ENCODE measurements at places on chromosomes 13 and 19. TPM values are rescaled to one million over a fixed set of nuclear protein-coding genes. Genes with fewer than 3 reads are reported as not detected.

Gene MEIOSIN
- total RNA-seq: not detected

Gene ICAM4
- not detected for total RNA-seq

Gene PDE4C
- 0.27 TPM for total RNA-seq

Gene IQCN
- 0.39 TPM for total RNA-seq

Gene STOML3
- not detected for total RNA-seq

Gene TSHZ3
- 2.3 TPM for total RNA-seq

Gene DIRAS1
- 7.3 TPM for total RNA-seq

DNA sequence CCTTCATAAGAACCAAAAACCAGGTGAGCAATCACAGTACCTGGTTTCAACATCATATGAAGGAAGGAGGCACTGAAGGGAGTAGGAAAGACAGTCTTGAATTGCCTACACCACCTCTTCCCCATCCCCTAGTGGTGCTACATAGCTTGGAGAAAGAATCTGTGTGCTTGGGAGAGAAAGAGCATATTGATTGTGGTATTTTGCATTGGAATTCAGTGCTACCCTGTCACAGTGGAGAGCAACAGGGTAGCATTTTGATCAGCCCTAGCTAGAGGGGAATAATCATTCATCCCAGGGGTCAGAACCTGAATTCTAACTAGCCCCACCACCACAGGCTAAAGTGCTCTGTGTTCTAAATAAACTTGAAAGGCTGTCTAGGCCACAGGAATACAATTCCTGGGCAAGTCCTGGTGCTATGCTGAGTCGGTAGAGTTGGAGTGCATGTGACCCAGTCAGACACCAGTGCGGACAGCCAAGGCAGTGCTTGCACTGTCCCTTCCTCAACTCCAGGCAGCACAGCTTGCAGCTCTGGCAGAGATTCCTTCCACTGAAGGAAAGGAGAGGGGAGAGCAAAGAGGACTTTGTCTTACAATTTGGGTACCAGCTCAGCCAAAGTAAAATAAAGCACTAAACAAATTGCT lies 158.7 kb downstream of the VWA8 start:
- no peaks in the 10 kb centered on the region for H3K27me3 ChIP-seq
- H3K27ac ChIP-seq: no peak overlapping the region
- peaks cover 18% of the 10 kb centered on the region for H3K36me3 ChIP-seq
- H3K4me3 ChIP-seq: no peak overlapping the region

GRCh38 chr13:44680746-44681355 lies 104.7 kb upstream of the TSC22D1 start:
- H3K36me3 ChIP-seq: no peaks in the 10 kb centered on the region
- H3K27ac ChIP-seq: no peak overlapping the region
- H3K27me3 ChIP-seq: no peaks in the 10 kb centered on the region
- H3K4me1 ChIP-seq: no peaks in the 10 kb centered on the region
- H3K4me3 ChIP-seq: no peak overlapping the region

GRCh38 chr19:48877855-48878195 lies 5.6 kb downstream of the PPP1R15A start:
- H3K27ac ChIP-seq: peak overlapping the region; percentile 100
- H3K4me3 ChIP-seq: no peak overlapping the region
- no peak for DNase-seq
- peaks cover 40% of the 10 kb centered on the region for H3K4me1 ChIP-seq

DNA sequence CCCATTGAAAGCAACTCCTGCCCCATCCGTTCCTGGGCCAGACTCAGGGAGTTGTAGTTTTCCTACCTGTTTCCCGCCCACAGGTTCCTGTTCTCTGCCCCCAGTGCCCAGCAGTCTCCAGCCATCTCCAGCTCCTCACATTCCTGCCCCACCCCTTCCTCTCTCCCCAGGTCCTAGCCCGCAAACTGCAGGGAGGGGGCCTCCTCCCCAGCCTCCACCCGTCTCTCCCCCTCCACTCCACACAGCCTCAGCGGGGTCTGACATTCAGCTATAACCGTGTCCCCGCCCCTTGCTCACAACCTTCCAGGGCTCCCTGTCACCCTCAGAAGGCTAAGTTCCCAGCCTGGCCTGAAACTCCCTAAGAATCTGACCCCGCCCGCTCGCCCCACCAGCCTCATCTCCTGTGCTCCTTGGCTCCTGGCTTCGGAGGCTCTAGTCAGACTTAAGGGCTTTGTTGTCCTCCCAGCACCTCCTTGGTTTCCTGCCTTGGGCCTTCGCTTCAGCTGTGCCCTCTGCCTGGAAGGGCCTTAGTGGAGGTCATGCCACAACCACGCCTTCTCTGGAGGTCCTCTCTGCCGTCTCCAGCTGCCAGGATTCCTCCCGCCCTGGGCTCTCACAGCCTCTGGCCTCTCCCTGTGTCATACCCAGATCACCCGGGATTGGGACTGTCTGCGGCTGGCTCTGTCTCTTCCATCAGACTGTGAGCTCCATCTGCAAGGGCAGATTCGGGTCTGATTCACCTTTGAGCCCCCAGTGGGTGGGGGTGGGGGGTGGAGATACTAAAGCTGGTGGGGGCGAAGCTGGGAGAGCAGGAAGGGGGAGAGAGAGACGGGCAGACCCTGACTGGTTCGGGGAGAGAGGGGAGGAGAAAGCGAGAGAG lies 5.1 kb upstream of the SPACA6 start:
- H3K4me1 ChIP-seq: peaks cover 8% of the 10 kb centered on the region
- H3K27ac ChIP-seq: peak overlapping the region; percentile 79
- DNase-seq: peak; percentile 72
- no peaks in the 10 kb centered on the region for H3K36me3 ChIP-seq
- H3K4me3 ChIP-seq: peak overlapping the region; percentile 86

GRCh38 chr13:40613192-40613818 lies 53.1 kb downstream of the FOXO1 start:
- DNase-seq: no peak
- H3K27me3 ChIP-seq: no peaks in the 10 kb centered on the region
- H3K36me3 ChIP-seq: peaks cover 3% of the 10 kb centered on the region
- peak overlapping the region; percentile 71 for H3K27ac ChIP-seq
- H3K4me3 ChIP-seq: no peak overlapping the region
- peaks cover 100% of the 10 kb centered on the region for H3K4me1 ChIP-seq

- no peak for DNase-seq
- peaks cover 71% of the 10 kb centered on the region for H3K4me1 ChIP-seq
- H3K4me3 ChIP-seq: no peak overlapping the region
- peak overlapping the region; percentile 92 for H3K27ac ChIP-seq
Observed at GRCh38 chr13:75467040-75467728, 14.8 kb downstream of the TBC1D4 start.

DNA sequence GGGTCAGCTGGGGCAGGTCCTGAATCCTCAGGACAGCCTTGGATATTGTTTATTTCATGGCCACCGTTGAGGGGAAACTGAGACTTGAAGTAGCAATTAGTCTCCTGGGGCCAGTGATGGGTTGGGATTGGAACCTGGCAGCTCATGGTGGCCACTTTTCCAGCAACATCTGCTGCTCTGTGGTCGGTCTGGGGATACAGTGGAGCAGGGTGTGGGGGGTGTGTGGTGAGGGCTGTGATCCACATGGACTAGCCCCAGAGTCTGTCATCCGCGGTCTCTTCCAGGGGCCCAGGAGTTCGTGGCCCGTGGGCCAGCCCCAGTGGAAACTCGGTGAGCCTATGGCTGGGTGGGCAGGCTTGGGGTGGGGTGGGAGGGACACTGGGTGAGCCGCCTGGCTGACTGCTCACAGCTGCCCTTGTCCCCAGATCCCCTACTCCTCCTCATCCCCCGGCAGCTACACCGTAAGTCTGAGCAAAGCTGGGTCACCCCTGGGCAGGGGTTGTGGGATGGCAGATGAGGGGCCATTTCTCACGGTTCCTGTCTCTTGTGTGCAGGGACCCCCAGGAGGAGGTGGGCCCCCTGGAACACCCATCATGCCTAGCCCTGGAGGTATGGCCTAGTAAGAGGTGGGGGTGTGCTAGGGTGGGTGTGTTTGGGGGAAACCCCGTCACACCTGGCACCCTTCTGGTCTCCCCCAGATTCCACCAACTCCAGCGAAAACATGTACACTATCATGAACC lies 5.5 kb downstream of the ISYNA1 start:
- H3K36me3 ChIP-seq: peaks cover 4% of the 10 kb centered on the region
- H3K27me3 ChIP-seq: peaks cover 5% of the 10 kb centered on the region
- no peak for DNase-seq
- H3K27ac ChIP-seq: no peak overlapping the region
- H3K4me3 ChIP-seq: peak overlapping the region; percentile 52
- H3K4me1 ChIP-seq: peaks cover 14% of the 10 kb centered on the region

- H3K27me3 ChIP-seq: no peaks in the 10 kb centered on the region
- no peak overlapping the region for H3K27ac ChIP-seq
- H3K4me1 ChIP-seq: no peaks in the 10 kb centered on the region
Observed at GRCh38 chr19:2558543-2558942, 82.6 kb downstream of the GADD45B start.

DNA sequence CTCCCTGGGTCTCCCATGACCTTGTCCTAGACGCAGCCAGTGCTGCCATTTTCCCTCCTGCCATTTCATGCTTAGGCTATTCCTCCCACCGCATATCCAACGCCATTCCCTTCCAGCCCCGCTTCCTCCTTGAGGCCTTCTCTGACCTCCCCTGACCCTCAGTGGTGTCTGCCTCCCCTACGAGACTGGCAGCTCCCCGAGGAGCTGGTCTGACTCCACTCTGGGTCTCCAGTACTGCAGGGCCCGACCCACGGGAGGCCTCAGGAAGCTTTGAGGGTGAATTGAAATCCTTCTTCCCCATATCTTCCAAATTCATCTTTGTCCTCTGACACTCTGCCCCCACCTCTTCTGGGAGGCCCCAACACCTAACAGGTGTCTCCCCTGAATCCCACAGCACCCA lies 708 bp downstream of the KLK15 start:
- DNase-seq: peak; percentile 23
- H3K4me3 ChIP-seq: no peak overlapping the region
- H3K27ac ChIP-seq: no peak overlapping the region

- no peaks in the 10 kb centered on the region for H3K27me3 ChIP-seq
- peaks cover 13% of the 10 kb centered on the region for H3K36me3 ChIP-seq
- peak overlapping the region; percentile 100 for H3K4me3 ChIP-seq
- DNase-seq: peak; percentile 71
- H3K4me1 ChIP-seq: peaks cover 42% of the 10 kb centered on the region
Observed at GRCh38 chr19:8445488-8446001, 770 bp downstream of the HNRNPM start.

- no peak for DNase-seq
- no peak overlapping the region for H3K4me3 ChIP-seq
- H3K27me3 ChIP-seq: no peaks in the 10 kb centered on the region
- no peak overlapping the region for H3K27ac ChIP-seq
- H3K4me1 ChIP-seq: peaks cover 38% of the 10 kb centered on the region
Observed at GRCh38 chr13:102873653-102874052, 27.8 kb downstream of the ERCC5 start.

GRCh38 chr19:41882568-41883462 lies at the start of gene ARHGEF1:
Gene ARHGEF1, plus strand, starts transcription at chr19:41883184. Its CDS starts 4,899 bp downstream, at chr19:41888083.
- H3K36me3 ChIP-seq: no peaks in the 10 kb centered on the region
- H3K4me1 ChIP-seq: peaks cover 6% of the 10 kb centered on the region
- peak within 1 kb of the TSS; percentile 67 for H3K27ac ChIP-seq
- peak within 1 kb of the TSS; percentile 74 for H3K4me3 ChIP-seq
- H3K27me3 ChIP-seq: no peaks in the 10 kb centered on the region

- peaks cover 47% of the 10 kb centered on the region for H3K36me3 ChIP-seq
- no peak overlapping the region for H3K27ac ChIP-seq
- peaks cover 16% of the 10 kb centered on the region for H3K4me1 ChIP-seq
- H3K27me3 ChIP-seq: no peaks in the 10 kb centered on the region
Observed at GRCh38 chr19:5150902-5151741, 182.2 kb downstream of the KDM4B start.

- no peak within 1 kb of the TSS for H3K27ac ChIP-seq
- H3K4me1 ChIP-seq: no peaks in the 10 kb centered on the region
- H3K4me3 ChIP-seq: no peak within 1 kb of the TSS
- H3K27me3 ChIP-seq: no peaks in the 10 kb centered on the region
Observed at GRCh38 chr19:51531349-51532315, at the start of gene SIGLEC6. Gene SIGLEC6, minus strand, starts transcription at chr19:51531670. Its CDS starts 22 bp downstream, at chr19:51531648.

DNA sequence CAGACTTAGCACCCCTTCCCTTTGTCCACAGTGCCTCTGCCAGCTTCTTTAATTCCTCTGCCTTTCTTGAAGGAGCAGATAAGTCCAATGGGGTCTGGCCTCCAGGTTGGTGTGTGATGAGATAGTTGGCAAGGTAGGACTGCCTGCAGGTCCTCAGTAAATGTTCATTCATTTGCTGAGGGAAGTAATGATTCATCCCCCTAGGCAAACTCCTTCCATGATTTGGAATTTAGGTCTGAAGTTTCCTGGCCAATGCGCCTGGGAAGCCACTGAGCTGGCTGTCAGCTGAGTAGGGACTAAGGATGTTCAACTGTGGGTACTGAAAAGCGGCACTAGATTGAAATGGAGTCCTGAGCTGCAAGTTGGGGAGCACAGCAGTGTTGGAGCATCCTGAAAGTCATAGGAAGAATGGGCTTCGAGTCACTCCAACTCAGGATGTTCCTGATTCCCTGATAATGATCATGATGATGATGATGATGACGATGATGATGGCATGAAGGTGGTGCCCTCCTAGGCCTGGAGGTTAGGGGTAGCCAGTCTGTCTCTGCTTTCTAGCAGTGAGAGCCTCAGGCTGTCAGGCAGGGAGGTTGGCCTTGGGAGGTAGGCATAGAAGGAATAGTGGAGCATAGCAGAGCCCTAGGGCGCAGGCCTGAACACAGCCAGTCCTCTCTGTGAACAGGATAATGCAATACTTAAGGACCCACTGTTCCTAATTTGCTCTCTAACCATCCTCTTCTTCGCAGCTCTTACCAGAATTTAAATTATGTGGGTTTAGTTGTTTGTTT lies 44.7 kb downstream of the COL4A2 start:
- no peak overlapping the region for H3K27ac ChIP-seq
- H3K27me3 ChIP-seq: no peaks in the 10 kb centered on the region
- H3K4me3 ChIP-seq: no peak overlapping the region
- no peaks in the 10 kb centered on the region for H3K36me3 ChIP-seq
- DNase-seq: no peak

- DNase-seq: no peak
- H3K27me3 ChIP-seq: no peaks in the 10 kb centered on the region
- H3K4me3 ChIP-seq: peak overlapping the region; percentile 87
- peaks cover 8% of the 10 kb centered on the region for H3K36me3 ChIP-seq
- peaks cover 28% of the 10 kb centered on the region for H3K4me1 ChIP-seq
- H3K27ac ChIP-seq: peak overlapping the region; percentile 87
Observed at GRCh38 chr19:40286235-40286970, 1.3 kb upstream of the AKT2 start.

- DNase-seq: peak; percentile 95
- peaks cover 54% of the 10 kb centered on the region for H3K4me1 ChIP-seq
- H3K27me3 ChIP-seq: no peaks in the 10 kb centered on the region
Observed at GRCh38 chr19:18279516-18280246, 1.7 kb downstream of the JUND start.

- DNase-seq: no peak
- H3K4me1 ChIP-seq: no peaks in the 10 kb centered on the region
- H3K27ac ChIP-seq: no peak overlapping the region
- H3K27me3 ChIP-seq: no peaks in the 10 kb centered on the region
Observed at GRCh38 chr19:31470229-31470939, 121.1 kb upstream of the TSHZ3 start.

DNA sequence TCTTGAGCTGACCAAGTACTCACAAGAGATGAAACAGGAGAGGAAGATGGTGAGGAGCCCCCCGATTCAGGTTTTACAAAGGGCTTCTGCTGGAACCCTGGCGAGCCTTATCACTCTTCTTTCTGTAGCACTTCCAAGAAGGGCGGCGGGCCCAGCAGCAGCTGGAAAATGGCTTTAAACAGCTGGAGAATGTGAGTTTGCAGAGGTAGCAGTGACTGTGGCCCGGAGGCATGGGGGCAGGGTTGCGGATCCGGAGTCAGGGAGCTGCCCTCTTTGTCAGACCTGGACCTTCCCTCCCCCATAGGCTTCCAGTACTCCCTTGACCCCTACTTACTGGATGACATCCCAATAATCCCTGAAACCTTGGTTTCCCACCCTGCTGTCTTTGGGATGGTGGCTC lies 3.6 kb downstream of the TRIP10 start:
- H3K4me3 ChIP-seq: no peak overlapping the region
- peak overlapping the region; percentile 79 for H3K27ac ChIP-seq
- H3K4me1 ChIP-seq: peaks cover 73% of the 10 kb centered on the region
- no peak for DNase-seq
- no peaks in the 10 kb centered on the region for H3K27me3 ChIP-seq
